ENCODE measurements at places on chromosomes 3 and 15.
A peak's percentile ranks its signal among the peaks of the same experiment; 100 is the strongest.

GRCh38 chr3:4938281-4938982 lies 40.8 kb upstream of the BHLHE40 start:
- DNase-seq = no peak

DNA sequence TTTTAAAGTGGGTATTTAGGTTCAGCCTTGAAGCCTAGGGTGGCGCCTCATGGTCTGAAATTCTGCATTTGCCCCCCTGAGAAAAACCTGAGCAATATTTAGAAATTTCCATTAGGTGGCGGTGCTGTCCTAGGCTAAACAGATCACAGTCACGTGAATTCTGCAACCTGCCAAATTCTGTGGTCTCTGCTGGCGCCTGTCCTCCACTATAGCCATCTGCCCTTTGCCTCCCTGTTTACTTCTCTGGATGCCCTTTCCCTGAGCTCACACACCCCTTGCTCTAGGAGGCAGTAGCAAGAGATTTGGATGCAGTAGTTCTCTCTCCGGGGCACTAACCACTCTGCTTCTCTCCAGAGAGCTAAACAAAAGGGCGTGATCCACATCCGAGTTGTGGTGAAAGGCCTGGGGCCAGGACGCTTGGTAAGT lies 9.1 kb downstream of the MRPS11 start:
- no peak for DNase-seq

DNA sequence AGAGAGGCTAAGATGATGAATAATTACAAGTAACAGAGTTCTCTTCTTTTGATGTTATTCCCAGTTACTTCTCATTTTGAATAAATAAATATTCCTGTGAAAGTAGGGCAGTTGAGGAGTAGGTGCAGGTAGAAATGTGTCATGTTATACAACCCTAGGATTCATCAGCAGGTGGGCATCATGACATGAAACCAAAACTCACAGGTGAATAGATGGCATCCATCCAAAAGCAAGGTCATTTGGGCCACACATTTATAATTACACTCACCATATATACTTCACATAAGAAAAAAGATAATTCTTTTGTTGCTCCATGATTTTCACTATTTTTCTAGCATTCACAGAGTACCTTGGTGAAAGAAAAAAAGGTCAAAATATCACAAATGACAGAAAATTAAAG lies 273.6 kb downstream of the ZBBX start:
- DNase-seq = no peak

- peak; percentile 63 for DNase-seq
Observed at GRCh38 chr3:50542177-50543034, 25.1 kb downstream of the C3orf18 start.

- no peak for DNase-seq
Observed at GRCh38 chr15:67803996-67804843, 21.1 kb upstream of the SKOR1 start.

Measured in CD8-positive, alpha-beta T cell (primary cell).